Activated CD8-positive, alpha-beta memory T cell treated with anti-CD3 and anti-CD28 coated beads for 4 hours (primary cell): ENCODE measurements at places on chromosomes 4 and X.

GRCh38 chr4:22190855-22191254 lies 242.3 kb upstream of the KCNIP4 start:
- DNase-seq: no peak

DNA sequence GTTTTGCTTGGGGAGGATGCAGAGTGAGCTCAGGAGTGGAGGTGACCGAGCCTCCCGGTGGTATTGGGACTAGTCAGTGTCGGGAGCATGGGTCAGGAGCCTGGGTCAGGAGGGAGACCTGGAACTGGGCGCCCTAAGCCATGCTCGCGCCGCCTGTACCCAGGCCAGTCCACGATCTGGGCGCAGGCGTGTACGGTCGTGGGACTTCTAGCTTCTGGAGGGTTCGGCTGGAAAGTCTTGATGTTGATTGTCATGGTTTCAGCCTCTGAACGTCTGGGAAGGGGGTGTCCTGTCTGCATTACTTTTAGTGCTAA lies 244 bp downstream of the EIF2S3 start:
- DNase-seq: peak; percentile 0

GRCh38 chr4:88090898-88091297 lies 67.5 kb downstream of the ABCG2 start:
- no peak for DNase-seq

DNA sequence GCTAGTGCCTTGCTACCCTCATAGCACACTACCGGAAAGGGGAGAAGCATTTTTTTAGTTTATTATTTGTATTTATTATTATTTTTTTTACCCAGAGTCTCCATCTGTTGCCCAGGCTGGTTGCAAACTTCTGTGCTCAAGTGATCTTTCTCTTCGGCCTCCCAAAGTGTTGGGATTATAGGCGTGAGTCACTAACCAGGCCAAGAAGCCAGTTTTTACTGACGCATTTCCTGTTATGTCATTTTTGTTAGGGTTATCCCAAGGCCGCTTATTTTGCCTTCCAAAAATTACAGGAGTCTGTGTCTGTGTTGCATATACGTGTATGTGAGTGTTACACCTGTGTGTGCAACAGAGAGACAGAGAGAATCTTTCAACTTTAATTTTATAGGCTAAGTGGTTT lies 404.5 kb downstream of the GBA3 start:
- DNase-seq: no peak

DNA sequence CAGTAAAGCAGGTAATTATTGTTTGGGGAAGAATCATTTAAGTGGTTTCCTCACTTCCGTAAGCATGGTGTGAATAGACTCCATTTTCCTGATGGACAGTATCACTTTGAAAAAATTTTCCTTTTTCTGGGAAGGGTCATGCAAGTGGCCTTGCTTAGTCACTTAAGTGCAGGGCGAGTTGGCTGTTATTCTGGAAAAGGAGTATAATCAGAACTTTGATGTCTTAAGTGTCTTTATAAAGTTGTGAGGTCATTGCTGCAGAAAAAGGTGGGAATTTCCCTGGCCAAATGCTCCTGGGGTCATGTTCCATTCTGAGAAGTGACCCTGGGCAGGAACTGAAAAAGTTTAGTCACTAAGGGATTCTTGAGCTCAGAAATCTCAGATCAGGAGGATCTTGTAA lies 146.1 kb upstream of the OTUD4 start:
- no peak for DNase-seq

DNA sequence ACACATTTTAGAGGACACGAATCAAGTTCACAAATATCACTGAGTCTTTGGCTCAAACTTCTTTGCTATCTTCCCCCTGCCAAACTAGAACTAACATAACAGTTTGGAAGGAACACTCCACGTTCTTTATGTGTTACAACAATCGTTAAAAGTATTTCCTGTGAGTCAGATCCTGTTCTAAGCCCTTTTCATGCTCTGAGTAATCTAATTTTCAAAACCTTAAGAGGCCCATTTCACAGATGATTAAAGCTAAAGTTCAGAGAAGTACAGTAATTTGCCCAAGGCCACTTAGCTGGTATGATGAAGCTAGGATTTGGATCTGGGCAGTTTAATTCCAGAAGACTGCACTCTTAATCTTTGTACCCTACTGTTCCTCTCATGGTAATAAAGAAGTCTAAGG lies 854.4 kb upstream of the INTU start:
- no peak for DNase-seq

DNA sequence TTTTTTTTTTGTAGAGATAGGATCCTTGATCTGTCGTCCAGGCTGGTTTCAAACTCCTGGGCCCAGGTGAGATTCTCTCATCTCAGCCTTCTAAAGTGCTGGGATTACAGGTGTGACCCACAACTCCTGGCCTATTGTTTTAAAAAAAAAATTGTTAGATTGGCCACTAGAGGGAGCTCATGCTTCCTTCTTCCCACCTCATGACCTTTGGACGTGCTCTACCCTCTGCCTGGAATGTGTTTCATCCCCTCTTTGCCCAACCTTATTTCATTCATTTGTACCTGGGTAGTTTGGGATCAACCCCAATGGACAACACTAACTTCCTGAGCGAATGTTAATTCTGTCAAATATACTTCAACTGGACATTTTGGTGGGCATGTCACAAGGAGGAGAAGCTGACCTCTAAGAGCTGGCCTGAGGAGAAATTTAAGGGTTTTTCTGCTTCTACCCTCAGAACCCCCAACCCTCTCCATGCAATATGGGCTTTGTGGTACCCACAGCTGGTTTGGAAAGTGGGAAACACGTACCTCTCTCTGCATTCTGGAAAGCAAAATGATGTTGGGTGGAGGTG lies 6.4 kb downstream of the PPEF2 start:
- DNase-seq: no peak

DNA sequence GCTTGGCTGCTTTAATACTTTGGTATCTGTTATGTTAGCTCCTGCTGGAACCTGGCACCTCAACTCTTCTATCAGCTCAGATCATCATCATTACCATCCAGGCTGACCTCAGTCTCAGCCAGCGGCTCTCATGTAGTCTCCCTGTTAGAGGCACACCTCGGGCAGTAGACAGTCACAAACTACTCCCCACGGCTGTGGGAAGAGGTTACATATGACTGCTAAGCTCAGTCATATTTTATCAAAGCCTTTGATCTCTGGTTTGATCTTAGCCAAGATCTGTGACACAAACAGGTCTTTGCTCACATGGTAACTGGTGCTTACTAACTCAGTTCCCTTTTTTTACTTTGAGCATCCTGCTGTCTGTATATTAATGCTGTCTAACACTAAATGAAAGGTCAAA lies 384.9 kb downstream of the CENPC start:
- DNase-seq: no peak

GRCh38 chrX:48474127-48474526 lies 1.9 kb upstream of the FTSJ1 start:
- DNase-seq: no peak

DNA sequence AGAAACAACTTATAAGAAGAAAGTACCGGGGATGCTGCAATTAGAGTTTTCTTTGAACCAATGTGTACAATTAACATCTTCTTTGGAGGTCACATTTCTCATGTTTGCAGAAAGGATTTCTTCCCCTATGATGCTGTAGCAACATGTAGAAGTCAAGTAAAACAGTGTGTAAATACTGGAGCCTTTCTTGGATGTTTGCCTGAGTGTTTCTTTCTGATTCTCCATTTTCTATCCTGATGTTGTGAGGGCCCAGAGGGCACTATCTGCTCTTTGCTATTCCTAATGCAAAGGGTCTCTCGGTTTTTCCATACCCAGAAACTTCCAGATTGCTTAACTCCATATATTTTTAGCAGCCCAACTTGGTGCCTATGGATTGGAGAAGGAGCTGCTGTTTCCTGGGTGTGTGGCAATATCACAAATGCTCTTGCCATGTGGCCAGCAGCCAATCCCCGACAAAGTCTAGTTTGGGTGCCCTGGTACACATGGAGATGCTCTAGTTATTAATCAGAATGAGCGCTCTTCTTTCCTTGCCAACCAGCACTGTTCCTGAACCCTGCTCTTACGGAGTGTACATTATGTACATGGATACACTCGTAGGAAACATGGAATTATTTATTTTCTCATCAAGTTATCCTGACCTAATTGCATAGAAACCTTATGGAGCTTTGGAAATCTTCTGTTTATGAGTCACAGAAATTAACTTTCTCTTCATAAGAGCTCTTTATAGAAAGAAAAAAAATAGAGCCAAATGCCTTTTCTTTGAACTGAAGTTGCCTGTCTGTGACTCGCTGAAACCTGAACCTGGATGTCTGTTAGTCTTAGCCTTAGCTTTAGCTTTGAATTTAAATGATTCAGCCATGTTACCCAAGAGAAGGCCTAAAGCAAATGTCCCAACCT lies 67.0 kb upstream of the GPC4 start:
- DNase-seq: no peak

GRCh38 chrX:12814420-12814819 lies 23.2 kb downstream of the PRPS2 start:
- no peak for DNase-seq
